ENCODE measurements at places on chromosomes 2 and 18.

- no peak for DNase-seq
Observed at GRCh38 chr2:122800781-122801180, 1045.3 kb downstream of the TSN start.

DNA sequence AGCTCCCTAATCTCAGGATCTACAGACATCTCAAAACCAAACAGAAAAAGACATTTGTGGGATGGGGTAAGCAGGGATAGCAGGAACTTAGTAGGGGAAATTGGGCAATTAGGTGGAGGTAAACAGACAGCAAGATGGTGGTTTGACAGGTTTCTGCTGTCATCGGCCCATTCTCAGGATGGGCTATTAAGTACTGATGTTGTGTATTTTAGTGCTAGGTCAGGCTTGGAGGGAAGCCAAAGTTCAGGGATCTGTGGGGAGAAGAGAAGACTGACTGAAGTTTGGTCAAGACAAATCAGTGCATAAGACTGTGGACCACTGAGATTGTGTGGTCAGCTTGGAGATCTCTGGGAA lies 96.8 kb upstream of the THUMPD2 start:
- DNase-seq: no peak

- no peak for DNase-seq
Observed at GRCh38 chr2:64534363-64534762, 10.2 kb downstream of the AFTPH start.

DNA sequence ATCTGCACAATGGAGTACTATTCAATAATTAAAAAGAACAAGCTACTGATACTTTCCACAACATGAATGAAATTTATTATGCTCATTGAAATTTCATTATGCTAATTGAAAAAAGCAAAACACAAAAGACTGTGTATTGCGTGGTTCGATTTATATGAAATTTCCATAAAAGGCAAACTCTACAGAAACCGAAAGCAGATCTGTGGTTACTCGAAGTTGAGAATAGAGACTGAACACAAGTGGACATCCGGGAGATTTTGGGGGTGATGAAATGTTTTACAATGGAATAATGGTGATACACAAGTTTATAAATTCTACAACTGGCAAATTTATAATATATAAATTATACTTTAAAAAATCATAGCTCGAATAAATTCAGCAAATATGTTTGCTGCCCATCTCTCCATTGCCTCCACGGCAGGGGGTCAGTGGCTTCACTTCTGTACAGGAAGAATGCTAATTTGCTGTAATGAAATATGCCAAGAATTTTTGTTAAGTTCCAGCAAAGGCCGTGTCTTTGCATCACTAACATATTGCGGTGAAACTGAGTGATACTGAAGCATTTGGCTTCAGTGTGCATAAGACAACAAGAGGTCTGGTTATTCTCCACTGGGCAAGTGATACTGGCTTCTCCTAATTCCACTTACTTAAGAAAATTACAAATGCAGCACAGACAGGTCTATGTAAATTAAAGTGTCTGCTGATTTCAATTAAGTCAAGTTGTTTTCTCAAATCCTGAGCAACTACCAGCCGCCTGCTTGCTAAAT lies 96.7 kb downstream of the TMEM163 start:
- no peak for DNase-seq

- no peak for DNase-seq
Observed at GRCh38 chr2:61434314-61434713, 36.6 kb downstream of the USP34 start.

GRCh38 chr2:230872151-230872967 lies 7.6 kb downstream of the ITM2C start:
- DNase-seq: no peak

DNA sequence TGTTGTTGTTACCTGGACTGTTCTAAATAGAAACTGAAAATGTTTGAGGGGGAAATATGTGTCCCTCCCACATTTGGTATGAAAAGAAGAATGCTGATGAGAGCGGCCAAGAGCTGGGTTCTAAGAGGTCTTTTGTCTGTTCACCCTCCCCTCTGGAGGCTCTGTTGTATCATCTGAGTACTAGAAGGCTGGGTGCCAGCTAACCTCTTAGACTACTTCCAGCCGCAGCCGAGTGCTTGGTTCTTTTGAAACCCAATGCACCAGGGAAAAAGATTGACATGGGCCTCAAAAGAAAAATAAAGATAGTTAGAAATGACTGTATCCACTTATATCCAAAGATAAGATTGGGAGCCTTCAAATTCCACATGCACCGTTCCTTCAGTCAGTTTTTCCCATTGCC lies 255.9 kb downstream of the TXNL1 start:
- no peak for DNase-seq

DNA sequence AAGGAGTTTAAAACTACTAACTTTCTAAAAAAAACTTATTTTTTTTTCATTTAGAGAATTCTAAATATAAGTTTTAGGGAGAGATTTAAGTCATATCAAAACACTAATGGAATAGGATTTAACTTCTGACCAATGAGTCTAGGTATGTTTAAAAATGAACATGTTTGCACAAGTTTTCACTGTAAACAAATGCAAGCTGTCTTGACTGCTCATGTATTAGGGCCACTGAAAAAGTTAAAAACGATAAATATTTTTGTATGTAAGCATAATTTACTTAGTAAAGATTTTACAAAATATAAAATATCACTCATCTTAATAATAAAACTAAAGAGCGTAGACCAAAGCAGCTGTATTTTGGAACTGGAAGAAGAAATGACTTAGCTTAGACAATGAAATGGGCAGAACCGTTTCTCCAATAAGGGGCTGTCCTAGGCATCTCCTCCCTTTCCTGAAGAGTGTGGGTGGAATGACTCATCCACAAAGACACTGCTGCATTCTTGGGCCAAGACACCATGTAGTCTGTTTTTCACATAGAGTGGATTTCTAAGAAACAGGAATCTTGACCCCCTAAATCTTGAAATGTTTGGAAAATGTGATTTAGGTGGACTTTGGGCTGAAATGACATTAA lies 118.8 kb downstream of the MEP1B start:
- peak; percentile 10 for DNase-seq

- DNase-seq: no peak
Observed at GRCh38 chr18:6414723-6415417, at the start of gene L3MBTL4. Gene L3MBTL4, minus strand, starts transcription at chr18:6414911. Its CDS starts 103,286 bp downstream, at chr18:6311625.

- no peak for DNase-seq
Observed at GRCh38 chr2:120758181-120759144, 22.8 kb downstream of the GLI2 start.

GRCh38 chr2:10576456-10576855 lies 113.3 kb downstream of the NOL10 start:
- no peak for DNase-seq

GRCh38 chr18:27447451-27447881 lies 262.4 kb upstream of the CHST9 start:
- DNase-seq: no peak

GRCh38 chr2:191114403-191114886 lies 36.3 kb downstream of the STAT4 start:
- no peak for DNase-seq

DNA sequence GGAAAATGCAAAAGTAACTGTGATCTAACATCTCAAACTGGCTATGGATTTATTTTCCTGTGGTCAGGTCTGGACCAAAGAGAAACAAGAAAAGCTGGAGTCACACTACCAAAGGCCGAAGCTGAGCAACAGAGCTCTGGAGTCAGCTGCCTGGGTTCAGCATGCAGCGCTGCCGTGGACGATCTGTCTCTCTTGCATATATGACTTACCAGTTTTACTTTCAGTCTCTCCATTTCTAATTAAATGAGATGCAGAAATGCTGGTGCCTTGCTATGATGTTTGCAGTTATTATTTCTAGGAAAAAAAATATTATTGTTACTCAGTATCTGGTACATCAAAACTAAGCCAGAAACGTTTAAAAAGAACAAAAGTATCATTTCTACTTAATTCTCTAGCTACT lies 813.2 kb downstream of the RNF144A start:
- DNase-seq: no peak

GRCh38 chr2:192500550-192501200 lies 305.9 kb upstream of the TMEFF2 start:
- DNase-seq: peak; percentile 5

DNA sequence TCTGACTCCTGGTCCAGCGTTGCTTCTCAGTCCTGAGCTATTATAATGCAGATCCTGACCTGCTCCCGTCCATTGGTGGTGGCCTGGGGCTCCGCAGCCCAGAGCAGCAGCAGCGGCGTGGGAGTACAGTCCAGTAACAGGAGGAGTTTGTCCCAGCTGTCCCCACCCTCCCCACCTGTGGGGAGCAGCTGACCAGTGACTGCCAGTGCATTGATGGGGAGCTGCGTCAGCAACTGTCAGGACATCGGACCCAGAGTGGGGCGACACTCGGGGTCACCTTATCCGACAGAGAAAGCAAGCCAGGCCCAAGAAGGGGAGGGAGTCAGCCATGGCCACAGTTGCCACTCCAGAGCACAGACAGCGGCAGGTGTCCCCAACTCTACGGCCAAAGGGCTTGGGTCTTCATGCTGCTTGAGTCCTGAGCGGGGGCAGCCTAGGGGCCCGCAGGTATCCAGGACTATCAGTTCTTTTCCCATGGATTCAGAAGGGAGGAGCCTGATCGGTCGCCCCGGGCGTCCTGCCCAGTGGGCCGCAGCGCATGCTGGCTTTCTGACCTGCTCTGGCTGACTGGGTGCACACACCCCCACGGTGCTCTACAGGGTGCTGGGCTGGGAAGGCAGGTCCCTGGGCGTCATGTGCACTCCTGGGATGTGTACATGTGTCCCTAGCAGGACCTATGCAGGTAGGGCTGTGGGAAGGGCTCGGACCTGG lies 29.7 kb downstream of the DNMT3A start:
- no peak for DNase-seq

GRCh38 chr2:239548451-239548871 lies 147.6 kb upstream of the HDAC4 start:
- DNase-seq: no peak

GRCh38 chr2:64987956-64988419 lies 1.2 kb upstream of the SLC1A4 start:
- no peak for DNase-seq

GRCh38 chr2:237472187-237472712 lies 14.8 kb upstream of the MLPH start:
- no peak for DNase-seq

DNA sequence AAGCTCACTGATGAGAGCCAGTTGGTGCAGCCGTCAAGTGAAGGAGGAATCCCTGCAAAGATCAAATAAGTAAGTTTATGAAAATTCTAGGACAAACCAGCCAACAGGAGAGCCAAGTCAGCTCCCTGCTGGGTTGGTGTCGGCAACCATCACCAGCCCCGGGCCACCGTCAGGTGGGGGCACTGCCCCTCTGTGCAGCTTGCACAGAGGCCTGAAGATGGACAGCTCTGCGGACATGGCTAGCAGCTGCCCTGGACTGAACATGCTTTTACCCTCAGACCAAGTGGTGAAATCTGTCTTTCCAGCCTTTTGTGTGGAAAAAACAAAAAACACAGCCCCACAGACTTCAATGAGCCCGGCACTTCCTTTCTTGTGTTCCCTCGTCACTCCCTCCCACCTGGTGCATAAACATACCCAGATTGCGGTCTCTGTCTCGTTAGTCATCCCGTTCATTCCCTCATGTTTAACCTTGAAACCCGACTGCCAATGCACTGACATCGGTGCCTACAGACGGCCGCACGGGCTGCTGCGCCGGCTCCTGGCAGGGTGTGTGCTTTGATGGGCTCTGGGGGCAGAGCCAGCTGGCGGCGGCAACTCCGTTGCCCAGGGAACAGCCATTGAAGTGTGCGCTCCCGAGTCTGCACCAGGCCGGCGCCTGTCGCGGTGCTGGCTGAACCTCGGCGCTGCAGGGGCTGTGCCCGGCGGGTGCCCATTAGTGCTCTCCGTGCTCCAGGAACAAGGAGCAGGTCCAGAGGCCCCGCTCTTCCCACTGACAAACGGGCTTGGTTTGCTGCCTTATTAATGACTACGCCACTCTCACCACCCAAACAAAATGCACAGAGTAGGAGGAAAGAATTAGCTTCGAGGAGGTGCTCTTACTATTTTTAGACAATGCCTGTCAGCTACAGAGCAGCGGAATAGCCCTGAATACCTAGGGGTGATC lies 95.3 kb downstream of the EIPR1 start:
- no peak for DNase-seq

- no peak for DNase-seq
Observed at GRCh38 chr2:158905784-158906183, 62.7 kb upstream of the TANC1 start.

- no peak for DNase-seq
Observed at GRCh38 chr2:236673823-236674185, 104.2 kb downstream of the ACKR3 start.

GRCh38 chr2:136085453-136086209 lies 32.3 kb downstream of the CXCR4 start:
- no peak for DNase-seq

- no peak for DNase-seq
Observed at GRCh38 chr2:45864121-45864520, 212.6 kb downstream of the PRKCE start.

GRCh38 chr2:60867848-60868247 lies 13.5 kb upstream of the REL start:
- DNase-seq: no peak

DNA sequence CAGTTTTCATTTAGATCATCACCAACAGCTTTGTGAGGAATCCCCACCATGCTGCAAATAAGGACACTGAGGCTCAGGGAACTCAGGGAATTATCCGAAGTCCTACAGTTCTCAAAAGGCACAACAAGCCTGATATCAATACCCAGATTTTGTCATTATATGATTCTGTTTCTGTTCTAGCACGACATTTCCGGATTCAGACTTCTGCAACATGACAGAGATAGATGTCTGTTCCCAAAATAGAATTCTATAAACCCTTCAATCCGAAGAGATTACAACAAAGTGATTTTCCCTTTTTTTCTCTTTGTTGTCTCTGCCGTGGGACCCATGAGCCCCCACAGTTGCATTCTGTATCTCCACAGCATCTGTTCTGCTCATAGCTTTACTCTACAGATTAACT lies 72.0 kb downstream of the DOCK10 start:
- no peak for DNase-seq

DNA sequence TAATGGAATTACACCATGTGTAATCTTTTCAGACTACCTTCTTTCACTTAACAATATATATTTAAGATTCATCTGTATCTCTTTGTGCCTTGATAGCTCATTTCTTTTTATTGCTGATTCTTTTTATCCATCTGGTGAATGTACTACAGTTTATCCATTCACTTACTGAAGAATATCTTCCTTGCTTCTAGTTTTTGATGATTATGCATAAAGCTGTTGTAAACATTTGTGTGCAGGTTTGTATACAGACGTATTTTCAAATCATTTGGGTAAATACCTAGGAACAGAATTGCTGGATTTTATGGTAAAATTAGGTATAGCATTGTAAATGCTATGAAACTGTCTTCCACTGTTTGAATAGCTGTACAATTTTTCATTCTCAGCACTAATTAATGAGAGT lies 592.6 kb upstream of the HS6ST1 start:
- DNase-seq: no peak

GRCh38 chr2:200235533-200235932 lies 71.0 kb upstream of the SPATS2L start:
- no peak for DNase-seq

- DNase-seq: no peak
Observed at GRCh38 chr18:26909599-26910290, 44.2 kb upstream of the AQP4 start.

DNA sequence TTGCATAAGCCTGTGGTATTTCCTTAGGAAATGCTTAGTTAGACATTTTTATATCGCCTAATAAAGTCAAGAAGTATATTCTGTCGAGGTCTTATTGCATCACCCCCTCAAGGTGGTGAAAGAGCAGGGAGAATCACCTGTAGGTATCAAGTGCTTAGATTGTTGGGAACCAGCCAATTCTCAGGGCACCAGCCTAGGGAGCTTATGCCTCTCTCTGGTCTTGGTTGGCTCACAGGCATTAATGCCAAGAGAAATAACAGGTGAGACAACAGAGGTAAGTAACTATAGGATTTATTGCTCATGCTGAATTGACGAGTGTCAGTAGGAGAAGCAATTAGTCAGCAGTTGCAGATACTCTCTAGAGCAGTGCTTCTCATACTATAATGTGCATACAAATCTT lies 663.3 kb upstream of the ZNF804A start:
- DNase-seq: no peak
